ENCODE measurements at places on chromosomes 7 and 10.

DNA sequence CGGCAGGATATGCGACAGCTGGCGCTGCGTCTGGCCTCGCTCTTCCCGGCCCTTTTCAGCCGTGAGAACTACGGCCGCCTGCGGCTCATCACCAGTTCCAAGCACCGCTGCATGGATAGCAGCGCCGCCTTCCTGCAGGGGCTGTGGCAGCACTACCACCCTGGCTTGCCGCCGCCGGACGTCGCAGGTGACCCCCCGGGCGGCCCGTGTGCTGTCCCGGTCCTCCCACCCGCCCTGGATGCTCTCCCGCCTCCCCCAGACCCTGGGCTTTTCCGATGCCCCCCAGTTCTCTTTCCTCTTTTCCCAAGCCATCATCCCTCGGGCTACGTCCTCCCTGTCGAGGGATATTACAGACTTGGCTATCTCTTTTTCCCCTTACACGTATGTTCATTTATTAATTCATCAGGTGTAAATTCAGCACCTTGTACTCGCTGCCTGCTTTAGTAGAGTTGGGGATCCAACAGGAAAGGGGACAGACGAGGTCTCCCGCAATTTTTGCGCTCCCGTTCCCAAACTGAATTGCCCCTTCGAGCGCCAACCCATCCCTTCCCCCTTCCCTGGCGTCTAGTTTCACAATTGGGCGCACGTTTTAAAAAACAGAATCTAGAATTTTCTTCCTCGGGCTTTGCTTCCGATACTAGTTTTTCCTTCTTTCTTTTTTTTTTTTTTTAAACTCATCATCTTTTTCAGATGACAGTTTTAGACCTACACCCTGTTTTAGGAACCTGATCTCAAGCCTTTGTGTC is 846 bp downstream of the MINPP1 start:
- DNase-seq = no peak

- no peak for DNase-seq
Measured at GRCh38 chr10:71564194-71564820, 155.3 kb downstream of the C10orf105 start.

DNA sequence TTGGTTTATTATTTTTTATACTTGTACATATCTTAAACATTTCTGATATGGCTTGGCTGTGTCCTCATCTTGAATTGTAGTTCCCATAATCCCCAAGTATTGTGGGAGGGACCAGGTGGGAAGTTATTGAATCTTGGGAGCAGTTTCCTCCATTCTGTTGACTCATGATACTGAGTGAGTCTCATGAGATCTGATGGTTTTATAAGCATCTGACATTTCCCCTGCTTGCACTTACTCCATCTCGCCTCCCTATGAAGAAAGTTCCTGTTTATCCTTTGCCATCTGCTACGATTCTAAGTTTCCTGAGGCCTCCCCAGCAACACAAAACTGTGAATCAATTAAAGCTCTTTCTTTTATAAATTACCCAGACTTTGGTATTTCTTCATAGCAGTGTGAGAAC is 207.7 kb downstream of the TPK1 start:
- no peak for DNase-seq

- no peak for DNase-seq
Measured at GRCh38 chr7:15780271-15780670, 93.8 kb upstream of the MEOX2 start.

DNA sequence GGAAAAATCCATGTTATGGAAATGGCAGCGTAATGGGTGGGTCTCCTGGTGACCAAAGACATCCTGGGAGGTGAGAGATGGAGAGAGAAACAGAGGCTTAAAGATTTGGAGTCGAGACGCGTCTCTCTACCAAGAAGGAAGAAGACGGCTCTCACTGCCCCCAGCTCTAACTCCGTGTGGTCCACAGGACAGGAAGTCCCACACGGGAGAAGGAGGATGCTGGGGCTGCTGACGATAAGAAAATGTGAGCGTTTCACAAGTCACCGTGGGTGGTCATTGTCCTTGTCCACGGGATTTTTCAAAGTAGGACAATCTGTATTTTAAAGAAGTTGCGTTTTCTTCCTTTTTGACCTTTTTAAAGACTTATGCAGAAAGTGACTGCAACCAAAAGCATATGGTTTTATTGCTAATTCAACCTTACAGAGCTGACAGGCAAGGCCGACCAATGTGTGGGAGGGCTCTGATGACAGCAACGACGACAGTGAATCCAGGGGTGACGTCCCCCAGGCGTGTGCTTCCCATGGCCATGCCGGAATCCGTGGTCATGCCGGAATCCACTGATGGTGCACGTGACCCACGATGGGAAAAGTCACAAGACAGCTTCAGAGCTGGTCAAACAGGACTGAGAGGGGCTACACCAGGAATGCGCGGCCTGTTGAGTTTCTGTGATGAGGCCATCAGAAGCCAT is 341.2 kb downstream of the PTPRN2 start:
- no peak for DNase-seq

DNA sequence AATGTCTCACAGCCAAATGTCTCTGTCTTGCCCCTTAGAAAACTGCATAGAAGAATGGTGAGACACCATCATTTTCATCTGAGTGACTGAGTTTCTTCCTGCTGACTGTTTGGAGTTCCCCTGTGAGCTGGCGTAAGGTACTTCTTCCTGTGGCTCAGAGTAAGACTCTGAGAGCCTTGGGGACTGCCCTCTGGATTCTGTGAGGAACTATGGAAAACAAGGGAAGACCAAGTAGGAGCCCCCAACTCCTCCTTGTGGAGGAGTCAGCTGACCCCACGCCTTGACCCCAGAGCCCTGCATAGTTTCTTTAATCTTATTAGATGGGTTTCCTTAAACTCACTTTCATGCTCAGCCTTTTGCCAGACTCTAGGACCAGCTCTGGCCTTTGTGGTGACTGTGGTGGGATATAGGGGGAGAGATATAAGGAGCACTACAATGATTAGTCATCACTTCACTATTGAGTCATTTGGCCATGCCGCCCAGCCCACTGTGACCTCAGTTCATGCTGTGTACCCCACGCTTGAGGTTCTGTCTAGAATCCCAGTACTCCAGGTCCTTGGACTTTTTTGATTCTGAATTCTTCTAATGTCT is 51.8 kb upstream of the FAM133B start:
- DNase-seq = no peak

DNA sequence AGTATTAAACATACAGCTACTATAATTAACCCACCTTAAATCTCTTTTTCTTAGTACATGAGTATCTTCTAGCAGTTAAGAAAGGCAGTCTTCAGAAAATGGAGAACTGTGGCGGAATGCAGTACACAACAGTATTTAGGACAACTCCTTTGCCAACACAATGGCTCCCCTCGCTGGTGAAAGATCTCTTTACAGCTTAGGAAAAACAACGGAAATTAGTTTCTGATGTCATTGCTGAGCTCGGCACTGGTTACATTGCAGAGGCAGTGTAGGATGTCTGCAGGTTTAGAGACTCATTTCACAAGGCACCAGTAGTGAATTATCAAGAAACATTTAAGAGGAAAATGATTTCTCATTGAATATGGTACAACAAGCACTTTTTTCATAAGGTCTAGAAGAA is 43.4 kb downstream of the GLRX3 start:
- DNase-seq = peak; percentile 88

GRCh38 chr7:121046009-121046408 is 57.5 kb downstream of the CPED1 start:
- no peak for DNase-seq

DNA sequence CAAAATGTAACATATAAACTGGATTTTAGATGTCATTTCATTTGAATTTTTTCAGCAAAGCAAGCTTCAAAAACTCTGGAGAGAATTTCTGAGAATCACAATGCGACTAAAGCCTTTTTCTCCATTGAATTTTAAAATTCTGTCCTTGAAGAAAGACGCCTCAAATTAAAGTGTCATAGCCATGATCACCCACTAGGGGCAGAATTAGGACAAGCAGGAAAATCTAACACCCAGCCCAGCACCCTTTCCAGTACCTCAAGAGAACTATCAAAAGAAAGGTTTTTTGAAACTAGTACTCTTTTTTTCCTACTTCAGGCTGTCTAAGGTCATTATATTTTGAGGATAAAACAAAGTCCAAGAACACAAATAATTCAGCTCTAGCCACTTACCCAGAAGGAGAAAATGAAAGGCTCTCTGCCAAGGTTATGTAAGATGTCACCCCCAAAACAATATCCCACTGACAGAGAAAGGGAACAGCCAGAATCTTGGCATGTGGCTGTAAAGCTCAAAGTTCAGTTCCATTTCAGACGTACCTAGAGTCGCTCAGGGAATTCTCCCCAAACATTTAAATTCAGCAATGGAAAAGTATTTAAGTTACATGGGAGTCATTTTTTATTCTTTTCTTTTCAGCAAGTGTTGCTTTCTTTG is 299.4 kb downstream of the SNX13 start:
- no peak for DNase-seq

GRCh38 chr7:27745064-27745583 is 5.2 kb downstream of the TAX1BP1 start:
- DNase-seq = no peak

DNA sequence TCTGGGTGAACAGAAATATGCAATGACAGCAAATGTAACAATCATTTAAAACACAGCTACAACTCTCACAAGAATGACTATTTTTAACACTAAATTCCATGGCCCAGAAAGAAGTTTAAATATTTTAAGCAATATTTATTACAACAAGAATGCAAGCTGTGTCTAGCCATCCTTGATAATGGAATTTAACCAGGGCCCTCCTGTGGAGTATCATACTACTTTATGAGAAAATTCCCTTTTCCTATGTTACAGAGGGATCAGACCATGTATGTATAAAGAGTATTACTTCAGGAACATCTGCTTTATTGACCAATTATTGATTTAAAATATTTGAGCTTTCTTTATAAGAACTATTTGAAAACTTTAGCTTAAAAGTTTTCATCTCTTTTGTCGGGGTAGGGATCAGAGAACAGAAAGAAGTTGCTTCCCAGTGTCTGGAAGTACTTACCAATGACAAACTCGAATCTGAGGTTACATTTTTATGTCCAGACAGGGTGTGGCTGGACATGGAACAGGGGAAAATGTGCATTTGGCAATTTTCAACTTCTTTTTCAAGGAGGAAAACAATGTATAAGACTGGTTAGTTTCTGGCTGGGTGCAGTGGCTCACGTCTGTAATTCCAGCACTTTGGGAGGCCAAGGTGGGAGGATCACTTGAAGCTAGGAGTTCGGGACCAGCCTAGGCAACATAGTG is 48.3 kb upstream of the NRBF2 start:
- DNase-seq = no peak

GRCh38 chr10:16425449-16425848 is 11.4 kb upstream of the PTER start:
- no peak for DNase-seq
